Mammary epithelial cell (primary cell): ENCODE measurements at places on chromosomes 11 and 22.

DNA sequence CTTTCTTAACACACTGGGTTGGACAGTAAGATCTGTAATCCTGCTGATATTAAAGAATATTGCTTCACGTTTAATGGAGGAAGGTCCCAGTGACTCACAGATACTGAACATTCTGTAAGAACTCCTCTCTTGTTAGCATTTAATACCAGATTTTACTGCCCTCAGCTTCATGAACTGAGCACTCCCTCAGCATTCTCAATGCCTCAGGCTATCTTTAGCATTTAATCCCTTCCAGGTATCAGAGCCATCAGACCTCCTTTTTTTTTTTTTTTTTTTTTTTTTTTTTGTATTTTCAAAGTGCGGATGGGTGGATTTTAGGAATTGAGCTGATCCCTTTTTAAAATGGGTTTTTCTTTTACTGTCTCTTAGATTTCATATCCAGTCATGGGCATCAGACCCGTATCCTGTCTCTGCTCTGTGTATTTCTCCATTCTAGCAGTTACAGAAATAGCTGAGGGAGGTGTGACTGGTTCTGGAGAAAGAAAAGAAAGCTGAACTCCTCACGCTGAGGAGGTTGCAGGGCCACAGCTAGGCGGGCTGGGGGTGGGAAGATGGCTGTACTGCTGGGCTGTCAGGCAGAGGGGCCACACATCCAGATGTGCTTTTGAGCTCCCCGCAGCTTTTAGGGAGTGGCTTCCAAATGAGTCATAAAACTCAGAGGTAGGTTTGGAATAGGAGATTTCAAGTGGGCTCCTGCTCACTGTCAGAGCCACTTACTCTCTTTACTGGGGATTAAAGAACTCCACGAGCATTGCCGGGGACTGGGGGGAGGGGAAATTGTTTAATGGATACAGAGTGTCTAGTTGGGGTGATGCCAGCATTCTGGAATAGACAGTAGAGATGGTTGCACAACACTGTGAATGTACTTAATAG is 97.0 kb downstream of the SYT9 start:
- DNase-seq: peak; percentile 16

- DNase-seq: no peak
Measured at GRCh38 chr11:30697032-30697431, 110.9 kb upstream of the MPPED2 start.

DNA sequence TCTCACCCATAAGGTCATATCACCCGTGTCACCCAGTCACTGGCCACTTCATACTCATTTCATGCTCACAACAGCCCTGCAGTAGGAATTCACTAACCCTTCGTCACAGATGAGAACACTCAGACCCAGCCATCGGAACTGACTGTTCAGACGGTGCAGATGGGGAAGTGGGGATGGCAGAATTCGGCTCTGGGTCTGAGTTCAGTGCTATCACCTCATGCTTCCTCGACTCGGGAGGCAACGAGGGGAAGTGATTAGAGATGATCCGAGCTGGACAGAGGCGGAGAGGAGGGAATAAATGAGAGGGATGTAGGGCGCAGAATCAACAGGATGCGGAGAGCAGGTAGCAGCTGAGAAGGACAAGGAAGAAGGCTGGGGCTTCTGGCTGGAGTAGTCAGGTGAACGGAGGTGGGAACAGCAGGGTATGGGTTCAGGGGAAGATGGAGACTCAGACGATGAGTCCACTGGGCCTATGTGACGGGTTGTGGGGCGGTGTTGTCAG is 4.7 kb downstream of the B3GNT6 start:
- no peak for DNase-seq

GRCh38 chr11:30017445-30017895 is 640 bp upstream of the KCNA4 start:
- no peak for DNase-seq

DNA sequence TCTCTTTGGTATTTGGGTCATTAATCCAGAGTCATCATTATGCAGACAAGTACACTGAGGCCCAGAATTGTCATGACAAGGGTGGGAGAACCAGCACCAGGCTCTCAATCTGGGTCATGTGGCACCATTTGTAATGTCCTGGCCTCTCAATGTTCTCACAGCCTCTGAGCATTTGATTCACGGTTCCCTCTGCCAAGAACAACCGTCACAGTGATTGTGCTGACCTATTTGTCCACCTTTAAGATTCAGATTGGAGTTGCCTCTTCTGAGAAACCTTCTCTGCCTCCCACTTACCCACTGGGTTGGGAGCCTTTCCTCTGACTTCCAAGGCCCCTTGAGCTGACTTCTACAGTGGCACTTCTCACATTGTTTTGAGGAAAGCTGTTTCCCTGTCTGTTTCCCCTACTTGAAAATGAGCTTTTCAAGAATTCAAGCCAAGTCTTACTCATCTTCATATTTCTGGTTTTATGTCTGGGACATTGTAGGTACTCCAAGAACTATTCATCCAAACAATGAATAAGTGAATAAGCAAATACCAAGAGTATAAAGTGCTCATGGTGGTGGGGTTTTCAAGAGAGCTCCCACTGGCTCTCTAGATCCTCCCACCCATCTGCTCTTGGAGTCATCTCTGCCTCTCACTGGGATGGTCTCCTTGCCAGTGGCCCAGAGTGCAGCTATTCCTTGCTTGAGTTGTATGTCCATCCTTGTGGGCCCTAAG is 126.4 kb upstream of the E2F8 start:
- no peak for DNase-seq

GRCh38 chr11:46947399-46948077 is 11.0 kb downstream of the CSTPP1 start:
- no peak for DNase-seq

- DNase-seq: no peak
Measured at GRCh38 chr11:120882175-120882574, 141.7 kb upstream of the TBCEL start.

DNA sequence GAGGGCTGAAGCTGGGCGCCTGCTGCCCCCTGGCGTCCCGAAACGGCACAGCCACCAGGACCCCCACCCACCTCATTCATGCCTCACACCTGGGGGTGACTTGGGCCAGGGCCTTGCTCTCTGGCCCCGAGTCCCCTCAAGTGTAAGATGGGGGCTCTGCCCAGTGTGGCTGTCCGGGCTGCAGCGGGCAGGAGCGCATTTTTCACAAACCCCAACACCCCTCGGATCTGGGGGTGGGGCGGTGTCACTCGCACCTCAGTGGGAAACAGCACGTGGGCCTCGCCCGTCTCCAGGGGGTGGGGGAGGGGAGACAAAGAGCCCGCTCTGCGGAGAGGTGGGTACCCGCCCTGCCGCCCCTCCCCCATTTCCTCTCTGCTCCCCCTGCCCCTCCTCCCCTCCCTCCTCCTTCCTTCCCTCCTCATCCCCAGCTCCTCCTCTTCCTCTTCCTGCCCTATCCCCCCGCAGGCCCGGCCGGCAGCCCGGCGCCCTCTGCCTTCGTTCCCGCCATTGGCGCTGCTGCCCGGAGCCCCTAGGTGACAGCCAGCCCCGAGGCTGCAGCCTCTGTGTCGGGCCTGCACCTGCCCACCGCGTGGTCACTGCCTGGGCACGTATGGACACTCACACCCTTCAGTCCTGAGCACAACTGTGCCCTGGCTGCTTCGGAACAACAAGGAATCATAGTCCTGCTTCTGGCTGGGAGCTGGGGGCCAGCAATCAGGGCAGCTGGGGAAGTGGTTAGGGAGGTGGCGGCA is 6.8 kb upstream of the CDKN1C start:
- DNase-seq: no peak

DNA sequence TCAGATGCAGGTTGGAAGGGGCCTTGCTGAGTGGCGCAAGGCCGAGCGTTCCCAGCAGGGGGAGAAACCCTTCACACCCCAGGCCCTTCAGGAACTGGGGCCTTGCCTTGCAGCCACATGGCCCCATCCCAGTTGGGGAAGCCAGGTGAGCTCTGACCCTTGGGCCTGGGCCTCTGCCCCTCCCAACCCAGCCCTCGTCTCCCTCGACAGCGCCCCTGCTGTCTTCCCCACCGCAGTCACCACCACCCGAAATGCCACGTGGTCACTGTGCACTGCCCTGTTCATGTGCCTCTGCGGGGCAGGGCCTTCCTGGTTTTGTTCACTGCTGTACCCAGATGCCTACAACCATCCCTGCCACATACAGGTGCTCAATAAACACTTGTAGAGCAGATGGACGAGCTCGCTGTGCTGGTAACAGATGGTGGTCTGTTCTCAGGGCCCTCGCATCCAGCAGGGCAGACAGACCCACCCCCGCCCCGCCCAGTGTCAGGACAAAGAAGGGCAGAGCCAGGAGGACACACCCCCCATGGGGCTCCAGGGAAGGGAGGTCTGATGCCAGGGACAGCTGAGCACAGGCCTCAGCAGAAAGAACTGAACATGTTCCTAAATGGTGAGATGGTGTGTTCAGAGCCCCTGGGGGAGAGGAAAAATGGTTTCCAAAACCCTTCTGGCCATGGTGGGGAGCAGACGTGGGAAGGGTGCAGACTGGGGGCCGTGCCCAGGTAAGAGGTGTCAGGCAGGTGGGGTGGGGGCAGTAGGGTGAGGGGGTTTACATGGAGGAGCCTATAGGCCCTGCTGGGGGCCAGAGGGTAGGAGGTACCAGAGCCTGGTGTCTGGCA is 3.7 kb downstream of the POLR2L start:
- peak; percentile 19 for DNase-seq

GRCh38 chr22:41857155-41857859 is 24.4 kb downstream of the SREBF2 start:
- DNase-seq: peak; percentile 88

- no peak for DNase-seq
Measured at GRCh38 chr22:43331069-43331451, 12.1 kb downstream of the SCUBE1 start.

DNA sequence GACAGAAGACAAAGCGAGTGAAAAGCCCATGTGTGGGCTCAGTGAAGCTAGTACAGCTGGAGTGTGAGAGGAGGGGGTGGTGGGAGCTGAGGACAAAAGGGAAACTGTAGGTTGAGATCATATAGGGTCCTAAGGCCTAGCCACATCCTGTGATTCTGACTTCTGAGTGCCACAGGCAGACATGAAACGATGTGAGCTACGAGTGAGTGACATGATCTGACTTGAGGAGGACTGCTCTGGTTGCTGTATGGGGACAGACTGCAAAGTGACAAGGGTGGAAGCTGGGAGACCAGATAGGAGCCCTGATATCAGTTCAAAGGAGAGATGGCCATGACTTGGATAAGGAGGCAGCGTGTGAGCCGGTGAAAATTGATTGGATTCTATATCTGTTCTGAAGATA is 85.4 kb downstream of the MICAL2 start:
- no peak for DNase-seq
